ENCODE measurements at places on chromosomes 2 and 18.

DNA sequence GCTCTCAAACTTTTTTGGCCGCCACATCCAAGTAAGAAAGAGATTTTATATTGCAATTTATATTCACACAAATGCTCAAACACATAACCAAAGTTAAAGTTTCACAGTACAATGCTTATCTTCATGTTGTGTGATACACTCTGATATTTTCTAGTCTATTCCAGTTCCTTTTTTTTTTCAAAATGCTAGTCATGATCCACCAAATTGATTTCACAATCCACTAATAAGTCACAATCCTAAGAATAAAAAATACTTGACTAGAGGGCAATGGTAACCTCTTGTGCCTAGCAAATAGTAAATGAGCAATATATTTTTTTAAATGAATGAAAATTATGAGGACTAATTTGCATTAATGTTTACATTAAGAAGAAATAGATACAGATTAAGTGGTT, 5.8 kb upstream of the PTPN4 start:
- no peak for DNase-seq

DNA sequence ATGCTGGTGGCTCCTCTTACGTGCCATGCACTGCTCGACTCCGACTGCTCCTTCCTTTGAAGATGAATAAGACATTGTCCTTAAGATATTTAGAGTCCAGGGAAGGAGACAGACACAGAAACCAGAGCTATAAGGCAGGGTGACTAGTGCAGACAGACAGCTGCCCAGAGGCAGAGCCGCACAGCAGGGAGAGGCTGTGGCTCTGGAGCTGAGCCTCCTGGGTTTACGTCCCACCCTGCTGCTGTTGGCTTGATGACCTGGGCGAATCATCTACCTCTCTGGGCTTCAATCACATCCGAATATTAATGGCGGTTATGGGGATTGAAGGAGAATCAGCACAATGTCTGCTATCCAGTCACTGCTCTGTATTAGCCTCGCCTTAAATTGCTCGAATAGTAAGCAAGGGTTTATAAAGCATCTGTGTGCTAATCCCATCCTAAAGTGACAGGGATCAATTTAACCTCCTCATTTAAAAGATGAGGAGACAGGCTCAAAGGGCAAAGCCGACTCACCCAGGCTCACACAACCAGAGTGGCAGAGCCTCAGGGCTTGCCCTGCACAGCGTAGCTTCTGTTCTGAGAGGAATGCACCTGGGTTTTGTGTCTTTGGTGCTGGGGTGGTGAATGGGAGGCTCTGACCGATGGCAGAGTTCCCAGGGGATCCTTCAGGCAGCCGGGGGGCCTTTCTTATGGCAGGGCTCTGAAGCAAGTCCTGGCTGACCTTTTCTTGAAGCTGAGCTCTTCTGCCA, 284.1 kb downstream of the MYCN start:
- DNase-seq, result no peak

DNA sequence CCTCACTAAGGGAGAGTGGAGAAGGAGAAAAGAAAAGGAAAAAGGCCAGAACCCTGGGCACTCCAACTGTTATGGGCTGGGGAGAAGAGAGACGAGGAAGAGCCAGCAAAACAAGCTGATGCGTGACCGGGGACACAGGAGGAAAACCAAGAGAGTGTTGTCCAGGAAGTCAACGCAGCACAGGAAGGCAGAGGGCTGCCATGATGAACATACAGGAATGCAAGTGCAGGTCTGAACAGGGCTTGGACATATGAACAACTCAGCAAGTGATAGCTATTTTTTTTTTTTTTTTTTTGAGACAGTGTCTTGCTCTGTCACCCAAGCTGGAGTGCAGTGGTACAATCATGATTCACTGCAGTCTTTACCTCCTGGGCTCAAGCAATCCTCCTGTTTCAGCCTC, 28.4 kb downstream of the SIX3 start:
- DNase-seq, result no peak

DNA sequence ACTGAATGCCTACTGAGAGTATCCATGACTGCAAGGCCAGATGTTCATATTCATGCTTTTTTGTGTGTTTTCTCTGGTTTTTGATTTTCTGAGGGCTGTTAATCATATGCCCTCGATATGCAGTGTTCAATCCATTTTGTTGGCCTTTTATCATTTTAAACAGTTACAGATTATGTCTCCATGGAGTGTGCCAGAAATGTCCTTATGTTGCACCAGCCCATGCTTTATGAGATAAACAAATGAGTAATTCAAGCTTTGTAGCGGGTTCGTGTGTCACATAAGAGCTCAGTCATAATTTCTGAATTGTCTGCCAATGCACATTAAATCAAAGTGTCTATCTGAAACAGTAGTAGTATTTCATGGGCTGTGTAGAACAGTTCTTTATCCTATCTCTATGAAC, 583.0 kb downstream of the THSD7B start:
- no peak for DNase-seq

- no peak for DNase-seq
Measured at GRCh38 chr2:206069417-206069816, 16.6 kb downstream of the INO80D start.

DNA sequence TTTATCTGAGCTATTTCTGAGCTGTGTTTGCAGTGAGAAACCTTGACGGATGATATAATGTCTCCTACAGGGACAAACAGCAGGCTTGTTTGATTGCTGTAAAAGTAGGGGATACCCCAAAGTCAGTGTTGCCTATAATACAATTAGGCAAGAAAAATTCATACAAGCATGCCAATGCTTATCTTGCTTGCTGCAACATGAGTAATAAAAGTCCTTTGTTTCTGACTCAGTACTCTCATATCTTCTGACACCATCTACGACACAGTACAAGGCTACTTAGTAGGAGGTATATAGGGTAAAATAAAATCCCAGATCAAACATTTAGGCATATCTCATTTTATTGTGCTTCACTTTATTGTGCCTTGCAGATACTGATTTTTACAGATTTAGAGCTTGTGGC, 33.0 kb downstream of the ERBB4 start:
- DNase-seq, result no peak

DNA sequence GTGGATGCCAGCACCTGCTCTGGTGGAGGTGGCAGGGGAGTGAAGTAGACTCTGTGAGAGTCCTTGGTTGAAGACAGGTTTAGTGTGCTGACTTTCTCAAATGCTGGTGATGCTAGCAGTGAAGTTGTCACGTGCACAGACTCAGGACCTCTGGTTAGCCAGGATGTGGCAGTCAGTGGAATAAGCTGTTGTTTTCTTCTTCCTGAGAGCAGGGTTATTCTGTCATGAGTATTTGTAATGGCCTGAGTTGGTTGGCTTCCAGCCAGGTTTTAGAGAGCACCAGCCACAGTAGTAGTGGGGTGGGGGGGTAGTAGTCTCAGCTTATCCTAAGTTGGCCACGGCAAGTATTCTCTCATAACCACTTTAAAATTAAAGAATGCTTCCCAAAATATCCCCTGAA, 238.5 kb upstream of the FBXO11 start:
- no peak for DNase-seq

GRCh38 chr2:143937723-143938350, 582.1 kb downstream of the ZEB2 start:
- DNase-seq, result no peak

GRCh38 chr2:224331698-224332097, 70.2 kb downstream of the FAM124B start:
- DNase-seq, result no peak

Data from effector memory CD4-positive, alpha-beta T cell (primary cell).